ENCODE measurements at places on chromosomes 12 and 14. TPM values are rescaled to one million over a fixed set of nuclear protein-coding genes. Genes with fewer than 3 reads are reported as not detected.

The GALNT8 gene
- total RNA-seq: 58.0 TPM

The KRT83 gene
- 0.40 TPM for total RNA-seq

The ACOT6 gene
- not detected for total RNA-seq

The MTRFR gene
- total RNA-seq: 20.9 TPM

The AICDA gene
- not detected for total RNA-seq

The ADAM21 gene
- total RNA-seq: 0.59 TPM

The TSHR gene
- total RNA-seq: not detected

The HOXC10 gene
- total RNA-seq: not detected

The ZNF385A gene
- 128 TPM for total RNA-seq

The SRRM4 gene
- 44.0 TPM for total RNA-seq

The ERP27 gene
- total RNA-seq: not detected

The UNC79 gene
- 45.2 TPM for total RNA-seq

The JPH4 gene
- total RNA-seq: 198 TPM

The PRIMA1 gene
- total RNA-seq: 6.4 TPM

The CEP170B gene
- 107 TPM for total RNA-seq

The OR6C3 gene
- not detected for total RNA-seq

The MYO1H gene
- not detected for total RNA-seq

The GNB3 gene
- 18.6 TPM for total RNA-seq

The XPOT gene
- total RNA-seq: 62.8 TPM

Measured in dorsolateral prefrontal cortex (tissue), 122 donors.